ENCODE measurements at places on chromosomes 16 and 17. TPM values are rescaled to one million over a fixed set of nuclear protein-coding genes. Genes with fewer than 3 reads are reported as not detected.

TRAP1 gene
- total RNA-seq = 77.2 TPM

AOC3 gene
- 1.0 TPM for total RNA-seq

SALL1 gene
- total RNA-seq = not detected

RAB11FIP4 gene
- total RNA-seq = 47.4 TPM

KIFC3 gene
- total RNA-seq = 0.70 TPM

GRCh38 chr16:19771040-19771439 lies 53.0 kb downstream of the IQCK start:
- H3K4me3 ChIP-seq = no peak overlapping the region
- no peaks in the 10 kb centered on the region for H3K4me1 ChIP-seq

GRCh38 chr17:43760254-43760852 lies 1.8 kb upstream of the SOST start:
- DNase-seq = peak; percentile 71
- peaks cover 39% of the 10 kb centered on the region for H3K27me3 ChIP-seq
- no peak overlapping the region for H3K27ac ChIP-seq
- no peaks in the 10 kb centered on the region for H3K36me3 ChIP-seq
- H3K4me1 ChIP-seq = peaks cover 3% of the 10 kb centered on the region

- H3K36me3 ChIP-seq = peaks cover 2% of the 10 kb centered on the region
- DNase-seq = no peak
- H3K27ac ChIP-seq = peak overlapping the region; percentile 19
- no peak overlapping the region for H3K4me3 ChIP-seq
- H3K4me1 ChIP-seq = peaks cover 8% of the 10 kb centered on the region
These were observed 57.9 kb downstream of the ADCY9 start for GRCh38 chr16:4058386-4058785.

GRCh38 chr16:47481698-47482374 lies 20.7 kb downstream of the PHKB start:
- peaks cover 2% of the 10 kb centered on the region for H3K36me3 ChIP-seq
- H3K4me3 ChIP-seq = no peak overlapping the region
- H3K27ac ChIP-seq = no peak overlapping the region
- H3K27me3 ChIP-seq = no peaks in the 10 kb centered on the region
- peaks cover 15% of the 10 kb centered on the region for H3K4me1 ChIP-seq
- no peak for DNase-seq

Measured in T-helper 17 cell (primary cell).